ENCODE measurements at places on chromosomes 5 and 9.
A peak's percentile ranks its signal among the peaks of the same experiment; 100 is the strongest.

- DNase-seq = no peak
These were observed 16.9 kb downstream of the S1PR3 start for GRCh38 chr9:89008055-89008743.

DNA sequence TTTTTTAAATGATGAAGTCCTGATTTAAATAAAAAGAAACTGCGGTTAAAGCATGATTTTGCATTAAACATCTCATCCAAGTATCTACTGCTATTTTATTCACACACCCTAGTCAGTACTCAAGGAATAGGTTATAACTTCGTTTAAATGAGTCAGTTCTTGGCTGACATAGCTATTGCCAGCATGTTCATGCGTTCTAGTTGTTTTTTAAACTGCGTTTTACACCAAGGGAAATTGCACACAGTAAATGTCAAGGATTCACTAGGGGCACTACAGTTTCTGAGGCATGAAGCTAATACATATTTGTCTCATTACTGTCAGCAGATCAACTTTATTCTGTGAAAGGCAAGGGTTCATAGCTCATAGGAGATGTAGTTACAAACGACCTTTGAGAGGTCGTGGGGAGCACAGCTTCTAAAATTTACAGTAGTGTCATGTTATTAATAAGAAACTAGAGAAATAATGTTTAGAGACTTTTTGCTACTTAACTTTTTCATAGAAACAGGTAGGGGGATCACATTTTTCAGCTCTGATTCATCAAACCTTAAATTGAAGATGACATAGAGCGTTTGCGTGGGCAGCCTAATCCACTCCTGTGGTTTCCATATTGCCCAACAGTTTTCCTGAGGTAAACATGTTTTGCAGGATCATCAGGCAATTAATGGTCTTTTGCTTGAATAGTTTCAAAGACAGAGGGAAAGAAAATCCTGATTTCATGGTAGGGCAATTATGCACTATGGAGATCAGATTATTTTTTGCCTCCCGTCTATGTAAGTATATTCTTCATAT, 2222.7 kb upstream of the WWC1 start:
- no peak for DNase-seq

DNA sequence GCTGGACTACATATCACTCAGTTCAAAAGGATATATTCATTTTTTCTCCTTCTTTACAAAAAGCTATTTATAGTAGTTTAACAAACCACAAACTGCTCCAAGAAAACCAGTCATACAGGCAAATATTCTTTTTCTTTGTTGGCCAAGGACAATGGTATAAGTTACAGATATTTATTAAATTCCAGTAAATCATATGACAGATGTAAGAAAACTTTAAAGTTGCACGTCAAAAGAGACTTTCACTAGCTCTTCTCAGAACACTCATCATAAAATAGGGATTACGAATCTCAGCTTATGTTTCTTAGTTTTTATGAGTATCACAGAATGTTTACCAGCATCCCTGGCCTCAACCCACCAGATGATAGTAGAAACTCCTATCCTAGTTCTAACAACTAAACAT, 67.2 kb downstream of the ANKRD31 start:
- no peak for DNase-seq

DNA sequence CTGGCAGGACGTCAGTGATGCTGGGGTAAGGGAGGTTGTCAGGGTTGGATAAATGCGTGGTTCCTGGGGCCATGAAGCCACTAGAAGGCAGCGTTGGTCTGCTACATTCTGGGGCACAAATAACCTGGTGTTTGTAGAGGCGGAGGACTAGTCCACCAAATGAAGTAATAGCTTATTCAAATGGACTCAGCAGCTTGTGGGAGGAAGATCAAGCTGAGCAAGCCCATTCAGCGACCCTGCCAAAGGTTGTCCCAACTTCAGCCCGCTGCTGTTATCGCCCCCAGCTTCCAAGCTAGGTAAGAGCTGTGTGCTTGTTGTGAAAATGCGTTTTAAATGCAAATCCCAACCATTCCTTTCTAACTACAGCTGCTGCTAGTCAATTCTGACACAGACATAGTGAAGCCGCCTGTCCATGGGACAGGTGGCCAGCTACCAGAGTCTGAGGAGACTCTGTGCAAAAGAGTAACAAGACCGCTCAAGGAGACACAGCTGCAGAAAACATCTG, 7.6 kb upstream of the FAM240B start:
- no peak for DNase-seq

DNA sequence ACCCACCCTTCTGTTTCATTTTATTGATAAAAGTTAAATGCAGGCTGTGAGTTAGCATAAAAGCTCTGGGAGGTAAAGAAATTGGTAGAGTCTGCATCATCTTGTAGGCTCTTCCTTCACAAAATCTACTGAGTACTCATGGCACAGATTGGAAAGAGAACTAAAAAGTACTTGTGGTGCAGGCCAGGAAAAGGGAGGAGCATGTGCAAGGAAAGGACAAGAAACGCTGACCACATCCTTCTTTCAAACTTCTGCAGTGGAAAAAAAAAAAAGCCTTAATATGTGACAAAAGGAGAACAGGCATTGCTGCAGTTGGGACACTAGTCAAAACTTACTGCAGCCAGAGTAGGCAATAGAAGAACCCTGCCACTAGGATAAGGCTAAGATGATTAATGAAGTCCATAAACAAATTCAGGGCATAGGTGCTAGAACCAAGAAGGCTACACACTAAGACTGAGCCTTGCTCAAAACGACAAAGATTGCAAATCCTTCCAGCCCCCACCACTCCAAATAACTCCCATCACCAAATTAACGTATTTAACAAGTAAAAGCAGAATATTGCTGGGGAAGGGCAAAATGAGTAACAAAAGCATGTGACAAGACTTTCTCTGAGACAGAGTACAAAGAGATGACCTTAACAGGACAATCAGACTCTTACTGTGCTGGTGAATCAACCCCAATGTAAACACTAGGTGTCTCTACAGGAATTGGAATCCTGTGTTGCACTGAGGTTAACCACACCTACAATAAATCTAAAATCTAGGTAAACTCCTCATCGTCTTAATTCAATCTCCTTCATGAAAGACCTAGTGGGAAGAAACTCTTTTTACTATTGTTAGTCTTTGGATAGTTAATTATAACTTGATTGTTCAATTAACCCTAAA, 1024.8 kb downstream of the TLE1 start:
- DNase-seq = no peak

GRCh38 chr9:129334105-129334935, 156.3 kb upstream of the IER5L start:
- peak; percentile 53 for DNase-seq
